ENCODE measurements at places on chromosomes 6 and 20.

DNA sequence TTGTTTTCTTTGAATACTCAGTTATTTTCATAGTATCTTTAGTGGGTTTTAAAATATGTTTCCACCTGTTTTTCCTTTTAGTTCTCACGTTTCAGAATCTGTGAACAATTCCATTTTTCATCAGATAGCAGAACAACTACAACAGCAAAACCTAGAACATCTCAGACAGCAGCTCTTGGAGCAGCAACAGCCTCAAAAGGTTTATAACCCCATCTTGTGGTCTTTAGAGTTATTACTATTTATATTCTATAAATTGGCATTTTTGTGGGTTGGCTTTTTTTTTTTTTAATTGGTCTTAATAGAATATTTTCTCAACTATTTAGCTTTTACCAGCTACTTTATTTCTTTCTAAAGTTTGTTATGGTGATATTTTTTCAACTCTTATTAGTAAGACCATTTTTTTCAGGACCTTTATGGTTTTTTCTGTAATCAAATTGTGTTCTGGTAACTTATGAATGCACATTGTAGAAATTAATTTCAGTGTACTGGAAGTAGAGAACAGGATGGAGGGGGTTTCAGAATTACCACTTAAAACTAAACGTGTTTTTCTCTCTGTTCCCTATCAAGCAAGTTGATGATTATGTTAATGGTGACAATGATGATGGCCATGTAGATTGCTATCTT, 72.2 kb downstream of the SCAF8 start:
- peak; percentile 46 for DNase-seq

DNA sequence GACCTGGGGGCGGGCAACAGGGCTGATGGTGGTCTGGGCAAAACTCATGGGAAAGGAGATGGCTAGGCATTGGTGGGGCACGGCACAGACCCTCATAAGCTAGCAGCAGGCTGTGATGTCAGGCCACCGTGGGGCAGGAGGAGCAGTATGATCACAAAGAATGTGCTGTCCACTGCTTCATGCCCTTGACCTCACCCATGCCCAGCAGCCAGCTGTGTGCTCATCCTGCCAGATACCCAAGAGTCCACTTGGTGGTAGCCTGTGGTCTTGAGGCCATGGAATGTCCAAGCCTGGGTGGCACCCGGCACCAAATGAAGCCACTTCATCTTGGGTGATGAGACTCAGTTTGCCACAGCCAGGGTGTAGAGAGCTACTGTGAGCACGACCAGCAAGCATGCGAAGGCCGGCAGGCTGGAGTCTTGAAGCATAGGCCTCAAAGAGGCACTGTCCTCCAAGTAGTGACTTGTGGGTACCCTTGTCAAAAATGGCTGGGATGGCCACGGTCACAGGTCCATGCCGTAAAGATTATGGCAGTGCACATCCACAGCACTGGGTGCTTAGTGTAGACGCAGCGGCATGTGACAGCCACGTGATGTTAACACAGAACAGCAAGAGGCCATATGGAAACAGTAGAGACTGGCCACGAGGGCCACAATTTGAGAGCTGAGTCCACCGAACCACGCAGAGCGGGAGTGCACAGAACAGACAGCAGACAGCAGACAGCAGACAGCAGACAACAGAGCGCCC, 19.0 kb downstream of the PLAGL2 start:
- no peak for DNase-seq

- DNase-seq, result no peak
These were observed 182.5 kb upstream of the JARID2 start for GRCh38 chr6:15063253-15063853.

- DNase-seq, result peak; percentile 88
These were observed 17.3 kb upstream of the CCDC167 start for GRCh38 chr6:37516920-37517405.

DNA sequence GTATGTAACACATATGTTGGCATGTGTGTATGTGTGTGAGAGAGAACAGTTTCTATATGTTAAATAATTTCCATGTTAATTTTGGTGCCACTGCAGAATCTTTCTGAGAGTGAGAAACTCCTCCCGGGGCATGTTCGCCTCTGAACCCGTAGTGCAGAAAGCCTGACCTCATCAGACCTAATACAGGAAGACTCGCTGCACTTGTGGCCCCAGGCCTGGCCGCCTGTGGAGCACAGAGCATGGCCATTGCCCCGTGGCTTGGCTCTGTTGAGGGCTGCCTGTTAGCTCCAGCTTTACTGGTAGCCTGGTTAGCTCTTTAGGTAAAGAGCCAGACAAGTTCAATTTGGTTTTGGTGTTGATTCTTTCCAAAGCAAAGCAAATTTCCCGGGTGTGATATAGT, 25.5 kb downstream of the FARS2 start:
- no peak for DNase-seq

All from NCI-H2171 treated with DMSO at 0.1 percent for 48 hours (cell line).